Right lobe of liver (tissue), 6 donors: ENCODE measurements at places on chromosomes 16 and 17.

- DNase-seq, result peak; percentile 54
These were observed 734 bp downstream of the CEP131 start for GRCh38 chr17:81221842-81222619.

GRCh38 chr17:40427002-40427491 lies 9.4 kb upstream of the TOP2A start:
- no peak for DNase-seq

GRCh38 chr17:40664582-40665333 lies at the start of gene KRT222:
KRT222 (minus strand) TSS chr17:40665177; CDS start chr17:40665099, 78 bp downstream.
- peak; percentile 43 for DNase-seq

DNA sequence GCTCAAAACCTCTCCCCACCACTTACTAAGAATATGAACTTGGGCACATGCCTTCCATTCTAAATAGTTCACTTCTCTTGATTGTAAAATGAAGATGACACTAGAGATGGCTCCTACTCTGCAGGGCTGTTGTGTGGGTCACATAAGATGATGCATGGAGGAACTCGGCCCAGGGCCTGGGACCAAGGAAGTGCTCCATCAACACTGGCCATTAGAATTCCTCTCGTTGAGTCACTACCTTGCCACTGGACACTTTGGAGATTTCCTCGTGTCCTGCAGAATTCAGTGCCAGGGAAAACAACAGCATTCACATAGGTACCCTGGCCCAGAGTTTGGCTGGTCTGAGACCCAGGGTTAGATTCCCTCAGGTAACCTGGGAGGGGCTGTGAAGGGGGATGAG lies 18.6 kb downstream of the HNF1B start:
- no peak for DNase-seq

- DNase-seq, result no peak
These were observed 31.6 kb upstream of the HS3ST2 start for GRCh38 chr16:22782314-22782713.

GRCh38 chr16:3101841-3102470 lies 2.9 kb upstream of the ZSCAN10 start:
- DNase-seq, result peak; percentile 51

GRCh38 chr16:31439519-31439918 lies 3.1 kb downstream of the ZNF843 start:
- DNase-seq, result no peak

GRCh38 chr16:976389-976931 lies 5.1 kb upstream of the SOX8 start:
- DNase-seq, result no peak

GRCh38 chr17:29568331-29569244 lies at the start of gene TP53I13:
TP53I13 (plus strand) TSS chr17:29568701; CDS start chr17:29568759, 58 bp downstream.
- DNase-seq, result peak; percentile 91

DNA sequence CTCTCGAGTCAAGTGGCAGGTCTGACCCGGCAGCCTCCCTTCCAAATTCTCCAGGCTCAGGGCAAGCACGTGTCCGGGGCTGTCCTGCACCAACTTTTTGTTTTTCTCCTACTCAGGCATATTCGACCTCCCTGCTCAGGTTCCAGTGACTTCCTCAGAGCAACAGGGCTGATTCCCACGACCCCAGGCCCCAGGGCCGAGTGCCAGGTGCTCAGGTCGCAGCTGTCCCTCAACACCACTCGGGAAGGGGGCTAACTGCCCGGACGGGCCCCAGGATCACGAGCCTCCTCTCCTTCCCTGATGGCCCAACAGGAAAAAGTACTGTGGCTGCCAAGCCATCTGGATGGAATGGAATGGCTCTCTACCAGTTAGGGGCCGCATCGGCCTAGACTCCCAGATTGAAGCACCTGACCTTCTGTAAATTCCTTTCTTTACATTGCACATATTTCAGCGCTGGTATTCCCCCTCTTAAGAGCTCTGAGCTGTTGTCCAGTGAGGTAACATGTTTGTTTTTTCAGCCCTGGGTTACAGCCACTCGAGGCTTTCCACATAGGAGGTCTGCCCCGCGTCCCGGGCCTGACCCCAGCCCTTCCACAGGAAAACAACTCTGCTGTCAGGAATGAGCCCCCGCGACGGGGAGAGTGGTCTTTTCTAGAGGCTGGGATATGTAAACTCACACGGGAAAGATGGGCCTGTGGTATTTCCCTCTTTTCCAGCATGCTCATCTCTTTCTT lies 25.0 kb downstream of the NXN start:
- DNase-seq, result no peak

- DNase-seq, result no peak
These were observed 369.1 kb downstream of the CPPED1 start for GRCh38 chr16:12434567-12434966.

- DNase-seq, result peak; percentile 88
These were observed 73.6 kb downstream of the ABCC6 start for GRCh38 chr16:16149710-16150116.

- no peak for DNase-seq
These were observed 36.6 kb upstream of the HNF1B start for GRCh38 chr17:37781451-37781850.

DNA sequence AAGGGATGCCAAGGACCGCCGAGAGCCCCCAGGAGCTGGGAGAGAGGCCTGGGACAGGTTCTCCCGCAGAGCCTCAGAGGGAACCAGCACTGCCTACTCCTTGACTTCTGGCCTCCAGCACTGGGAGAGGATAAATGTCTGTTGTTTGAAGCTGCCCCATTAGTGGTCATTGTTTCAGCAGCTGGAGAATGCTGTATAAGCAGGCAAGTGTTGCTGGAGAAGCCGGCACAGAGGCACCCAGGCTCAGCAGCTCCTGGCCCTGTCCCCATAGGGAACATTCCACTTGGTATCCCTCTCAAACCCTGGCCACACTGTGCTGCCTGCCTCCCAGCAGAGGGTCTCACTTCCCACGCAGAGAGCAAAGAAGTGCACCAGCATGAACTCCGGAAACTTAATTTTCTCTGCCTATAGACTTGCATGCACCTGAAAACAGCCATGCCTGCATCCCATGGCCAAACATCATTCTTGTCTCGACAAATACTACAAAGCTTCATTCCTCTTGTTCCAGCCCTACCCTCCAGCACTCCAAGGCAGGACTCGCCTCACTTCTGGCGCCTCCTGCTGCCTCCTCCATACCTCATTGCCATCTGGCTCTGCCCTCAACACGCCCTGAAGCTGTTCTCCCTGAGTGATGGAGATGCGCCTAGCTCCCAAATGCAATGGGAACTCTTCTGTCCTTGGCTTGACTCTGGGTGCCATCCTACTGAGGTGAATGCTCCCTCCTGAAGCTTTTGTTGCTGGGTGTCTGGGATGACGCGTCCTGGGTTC lies 88.1 kb downstream of the DNAH17 start:
- no peak for DNase-seq

GRCh38 chr17:64617125-64617780 lies 44.9 kb downstream of the SMURF2 start:
- no peak for DNase-seq

GRCh38 chr16:82175627-82176026 lies 5.6 kb upstream of the MPHOSPH6 start:
- no peak for DNase-seq

- DNase-seq, result no peak
These were observed 27.0 kb upstream of the RGS9 start for GRCh38 chr17:65109990-65110680.

DNA sequence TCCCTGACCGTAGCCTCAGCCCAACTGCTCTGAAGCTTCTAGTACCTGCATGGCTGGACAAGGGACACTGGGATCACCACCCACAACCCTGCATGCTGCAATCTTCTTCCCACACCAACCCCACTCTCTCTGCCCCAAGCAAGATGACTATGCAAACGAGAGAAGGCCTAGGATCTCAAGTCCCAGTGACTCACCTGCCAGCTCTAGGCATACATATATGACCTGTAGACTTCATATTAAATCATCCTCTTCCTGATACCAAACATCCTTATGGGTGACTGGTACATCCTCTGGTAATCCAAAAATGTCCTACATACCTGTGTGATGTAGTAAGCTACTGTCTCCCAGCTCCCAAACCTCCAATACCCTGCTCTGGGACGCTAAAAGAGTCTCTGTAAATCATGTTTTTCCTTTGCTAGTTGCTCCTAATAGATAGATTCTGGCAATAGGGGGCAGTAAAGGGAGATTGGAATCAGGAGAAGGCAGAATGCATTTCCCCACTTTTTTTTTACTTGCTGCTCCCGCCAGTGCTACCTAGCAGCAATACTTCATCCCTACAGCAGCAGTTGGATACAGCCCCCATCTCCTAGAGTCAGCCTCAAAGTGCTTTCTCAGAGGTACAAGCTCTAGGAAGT lies 43.4 kb upstream of the SOX9 start:
- DNase-seq, result no peak

GRCh38 chr17:11330826-11331225 lies 89.8 kb downstream of the SHISA6 start:
- no peak for DNase-seq

DNA sequence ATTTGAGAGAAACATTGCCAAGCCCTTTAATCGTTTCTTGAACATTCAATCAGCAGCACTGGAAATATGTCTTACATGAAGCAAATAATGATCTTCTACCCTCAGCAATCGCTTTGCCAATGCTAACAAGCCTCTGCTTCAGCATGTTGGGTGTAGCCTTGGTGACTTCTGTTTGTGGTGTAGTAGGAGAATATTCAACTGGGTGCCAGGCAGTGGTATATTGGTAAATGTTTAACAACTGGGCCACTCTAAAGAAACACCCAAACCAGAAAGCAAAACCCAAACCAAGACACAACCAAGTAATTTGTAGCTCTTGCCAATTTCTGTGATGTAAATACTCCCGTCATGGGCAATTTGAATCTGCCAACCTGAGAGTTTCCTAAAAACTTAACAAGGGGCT lies 9.7 kb downstream of the CDH13 start:
- no peak for DNase-seq

DNA sequence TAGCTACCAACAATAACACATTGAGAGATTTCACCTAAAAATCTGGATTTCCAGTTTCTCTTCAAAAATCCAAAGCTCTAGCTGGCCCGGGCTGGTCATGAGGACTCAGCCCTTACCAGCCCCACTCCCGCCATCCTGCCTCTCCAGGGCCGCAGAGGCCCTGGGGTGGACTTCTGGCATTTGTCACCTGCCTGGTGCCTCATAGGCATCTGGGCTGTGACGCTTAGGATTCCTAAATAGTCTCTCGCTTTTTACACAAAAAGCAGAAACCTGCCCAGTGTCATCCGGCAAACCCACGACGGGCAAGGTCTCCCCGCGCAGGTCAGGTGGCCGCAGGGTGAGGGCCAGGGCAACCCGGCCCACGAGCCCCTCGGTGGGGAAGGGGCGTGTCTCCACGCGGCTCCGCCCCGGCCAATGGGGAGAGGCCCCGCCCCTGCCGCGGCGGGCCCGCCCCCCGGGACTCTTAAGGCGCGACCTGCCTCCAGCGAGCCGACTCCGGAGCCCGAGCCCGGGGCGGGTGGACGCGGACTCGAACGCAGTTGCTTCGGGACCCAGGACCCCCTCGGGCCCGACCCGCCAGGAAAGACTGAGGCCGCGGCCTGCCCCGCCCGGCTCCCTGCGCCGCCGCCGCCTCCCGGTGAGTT lies at the start of gene VASN:
Gene VASN, plus strand, starts transcription at position 492 of the 644 bp plus-strand sequence. CDS start 9,030 bp downstream, outside the sequence.
- peak; percentile 91 for DNase-seq

GRCh38 chr16:57167953-57168352 lies 17.9 kb downstream of the PSME3IP1 start:
- DNase-seq, result no peak

DNA sequence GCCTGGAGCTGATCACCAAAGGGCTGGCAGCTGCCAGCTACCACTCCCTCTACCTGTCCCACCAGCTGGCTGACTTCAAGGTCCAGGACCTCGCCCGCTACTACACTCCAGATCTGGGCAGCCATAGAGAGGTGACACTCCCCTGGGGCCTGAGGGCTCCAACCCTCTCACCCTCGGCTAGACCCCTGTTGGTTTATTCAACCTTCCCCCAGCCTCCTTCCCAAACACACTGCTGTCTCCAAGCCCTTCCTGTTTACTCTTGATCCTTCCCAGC lies 18.0 kb downstream of the ALOX12B start:
- no peak for DNase-seq

DNA sequence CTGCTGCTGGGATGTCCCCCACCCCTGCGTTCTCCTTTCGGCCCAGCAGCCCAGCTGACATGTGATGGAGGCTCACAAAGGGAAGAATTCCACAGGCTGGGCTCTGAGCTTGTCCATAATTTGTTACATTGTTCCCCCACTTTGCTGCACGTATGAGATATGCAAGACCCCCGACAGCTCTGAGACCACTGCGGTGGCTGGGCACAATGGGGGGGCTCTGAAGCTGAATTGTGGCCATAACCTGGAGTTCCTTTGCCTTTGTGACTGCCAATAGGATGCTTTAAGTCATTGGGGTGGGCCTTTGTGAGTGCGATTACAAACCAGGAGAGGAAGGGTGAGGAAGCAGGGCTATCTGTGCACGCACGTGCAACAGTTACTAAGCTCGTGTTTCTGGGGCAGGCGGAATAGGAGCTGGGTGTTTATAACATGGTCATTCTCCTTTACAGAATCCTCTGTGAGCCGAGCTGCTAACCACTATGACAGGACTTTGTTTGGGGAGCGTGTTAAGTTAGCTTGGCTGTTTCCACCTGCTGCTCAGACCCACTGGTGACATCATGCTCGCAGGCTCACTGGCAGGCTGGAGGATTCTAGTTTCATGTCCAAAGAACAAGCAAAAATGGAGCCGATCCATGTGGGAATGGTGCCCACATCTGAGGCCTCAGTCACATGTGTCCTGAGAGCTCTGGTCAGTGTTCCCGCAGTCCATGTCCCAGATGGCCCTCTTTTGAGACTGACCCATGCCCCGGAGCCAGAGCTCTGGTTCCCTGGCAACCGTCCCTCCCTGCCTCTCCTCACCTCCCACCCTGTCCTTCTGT lies 208.3 kb upstream of the SALL1 start:
- peak; percentile 85 for DNase-seq
